ENCODE measurements at places on chromosomes 12 and 14.

GRCh38 chr14:26597071-26597588, 703 bp downstream of the NOVA1 start:
- no peak for DNase-seq

DNA sequence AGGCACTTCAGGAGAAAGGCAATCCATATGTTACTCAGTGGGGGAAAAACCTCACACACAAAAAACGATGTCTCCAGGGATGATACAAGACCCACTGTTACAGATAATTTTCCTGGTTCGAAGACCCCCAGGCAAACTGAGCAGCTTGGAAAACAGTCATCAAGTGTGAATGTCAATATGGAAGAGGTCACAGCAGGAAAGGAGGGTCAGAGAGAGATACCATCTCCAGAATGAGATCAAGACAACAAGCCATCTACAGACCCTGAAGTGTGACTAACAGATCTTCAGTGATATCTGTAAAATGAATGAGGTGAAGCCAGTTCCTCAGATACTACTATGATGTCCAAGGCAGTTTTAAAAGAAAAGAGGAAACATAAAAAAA, 28.6 kb downstream of the GNS start:
- DNase-seq, result no peak

GRCh38 chr14:20732477-20732876, 13.2 kb upstream of the EDDM3A start:
- DNase-seq, result no peak

GRCh38 chr14:99268810-99269707, 2.9 kb downstream of the BCL11B start:
- no peak for DNase-seq

- no peak for DNase-seq
Observed at GRCh38 chr12:65926119-65926908, 102.0 kb downstream of the HMGA2 start.

GRCh38 chr14:100067971-100068959, 3.0 kb downstream of the EVL start:
- DNase-seq, result peak; percentile 39

- no peak for DNase-seq
Observed at GRCh38 chr12:56086096-56086495, 6.1 kb downstream of the ERBB3 start.

- DNase-seq, result peak; percentile 20
Observed at GRCh38 chr12:56074396-56074795, 5.6 kb upstream of the ERBB3 start.

- DNase-seq, result peak; percentile 61
Observed at GRCh38 chr12:124109760-124110159, 136.7 kb downstream of the ZNF664 start.

GRCh38 chr12:24814379-24815113, 134.4 kb downstream of the BCAT1 start:
- DNase-seq, result no peak

DNA sequence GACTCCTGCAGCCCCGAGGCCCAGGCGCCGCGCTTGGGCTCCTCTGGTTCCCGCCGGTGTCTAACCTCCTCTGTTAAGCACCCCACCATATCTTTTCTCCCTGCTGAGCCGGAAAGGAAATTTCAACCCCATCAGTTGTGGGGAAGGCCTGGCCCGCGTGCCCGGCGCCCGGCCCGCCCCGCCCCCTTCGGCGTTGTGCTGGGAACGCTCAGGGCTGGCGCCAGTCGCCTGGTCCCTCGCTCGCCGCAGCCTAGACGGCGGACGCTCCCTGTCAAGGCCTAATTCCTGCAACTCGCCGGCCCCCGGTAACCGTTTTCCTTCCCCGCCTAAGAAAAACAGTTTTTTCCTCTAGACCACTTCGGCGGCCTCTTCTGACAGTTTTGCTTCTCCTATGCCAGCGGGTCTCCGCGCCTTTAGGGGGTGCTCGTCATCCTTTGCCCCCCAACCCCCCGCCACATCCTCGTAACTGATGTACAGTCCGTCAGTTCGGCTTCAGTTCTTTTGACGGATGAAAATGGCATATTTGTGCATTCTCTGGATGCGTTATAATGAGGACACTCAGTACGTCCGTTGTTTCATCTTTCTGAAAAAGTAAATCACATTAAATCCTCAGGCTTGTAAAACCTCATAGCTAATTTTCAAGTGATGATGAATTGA, 506 bp upstream of the NAP1L1 start:
- DNase-seq, result no peak

DNA sequence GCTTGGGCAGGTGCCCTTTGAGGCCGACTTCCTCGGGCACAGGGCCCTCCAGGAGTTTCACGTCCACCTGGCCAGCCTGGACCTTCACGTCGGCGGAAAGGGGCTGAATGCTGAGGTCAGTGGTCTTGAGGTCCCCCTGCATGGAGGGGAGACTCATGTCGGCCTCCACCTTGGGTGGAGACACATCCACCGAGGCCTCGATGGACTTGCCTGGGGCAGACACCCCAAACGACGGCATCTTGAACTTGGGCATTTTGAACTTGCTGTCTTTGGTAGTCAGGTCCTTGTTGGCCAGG, 24.0 kb downstream of the PLD4 start:
- no peak for DNase-seq

- DNase-seq, result no peak
Observed at GRCh38 chr14:20587489-20588154, at the start of gene RNASE11. Gene RNASE11, minus strand, starts transcription at chr14:20588001.

GRCh38 chr14:106790189-106791036, 1264.0 kb downstream of the TMEM121 start:
- DNase-seq, result no peak

DNA sequence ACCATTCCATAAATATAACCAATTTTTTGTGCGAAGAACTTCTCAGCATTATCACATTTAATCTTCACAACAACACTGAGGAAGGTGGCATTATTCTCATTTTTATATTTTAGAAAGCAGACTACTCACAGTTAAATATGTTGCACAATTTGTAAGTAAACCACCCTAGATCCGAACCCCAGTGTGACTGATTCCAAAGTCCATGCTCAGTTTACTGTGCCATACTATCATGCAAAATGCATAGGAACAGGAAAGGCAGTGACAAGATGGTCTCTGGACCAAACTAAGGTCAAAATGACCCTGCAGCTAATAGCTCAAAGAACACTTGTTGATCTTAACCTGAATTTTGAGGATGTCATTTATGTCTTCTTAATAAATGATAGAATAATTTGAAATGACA, 185.4 kb downstream of the GXYLT1 start:
- DNase-seq, result no peak

DNA sequence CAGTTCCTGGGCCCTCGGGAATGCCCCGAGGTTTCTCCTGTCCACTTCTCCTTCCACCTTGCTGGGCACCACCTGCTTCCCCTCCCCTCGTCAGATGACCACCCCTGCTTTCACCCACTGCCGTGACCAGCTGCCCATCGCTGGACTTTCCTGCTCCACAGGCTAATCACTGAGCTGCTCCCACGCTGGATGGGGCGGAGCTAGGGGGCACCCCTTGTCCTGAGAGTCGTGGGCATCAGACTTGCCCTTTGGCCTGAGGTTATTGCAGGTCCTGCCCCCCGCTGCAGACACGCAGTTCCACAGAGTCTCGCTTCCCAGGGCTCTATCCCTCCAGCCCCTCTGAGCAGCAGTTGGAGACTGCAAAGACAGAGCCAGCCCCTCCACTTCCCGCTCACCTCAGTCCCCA, 427 bp downstream of the SLC6A12 start:
- no peak for DNase-seq

DNA sequence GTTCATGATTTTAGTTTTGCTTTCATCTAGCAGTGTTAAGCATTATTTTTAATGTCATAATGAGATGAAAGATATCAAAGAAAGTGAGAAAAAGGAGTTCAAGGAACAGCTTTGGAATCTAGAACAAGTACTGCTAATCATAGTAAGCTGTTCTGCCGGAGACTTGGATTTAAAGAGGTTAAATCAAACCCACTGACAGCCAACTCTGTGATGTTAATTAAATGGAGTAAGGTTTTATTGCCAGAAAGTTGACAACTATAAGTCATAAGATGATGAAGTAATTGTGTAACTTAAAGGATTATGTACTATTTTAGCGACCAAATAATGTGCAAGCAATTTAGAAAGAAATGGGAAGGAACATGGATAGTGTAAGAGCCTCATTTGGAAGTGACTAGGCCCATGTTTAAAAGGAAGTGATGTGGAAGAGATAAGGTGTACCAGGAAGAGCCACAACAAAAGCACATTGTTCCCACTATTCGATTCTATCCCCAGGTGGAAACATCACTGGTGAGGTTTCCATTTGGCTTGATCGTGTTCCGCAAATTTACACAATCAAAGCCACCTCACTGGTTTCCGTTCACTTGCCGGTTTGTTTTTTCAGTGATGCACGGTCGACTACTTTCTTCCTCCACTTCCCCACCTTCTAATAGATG, 388.5 kb downstream of the PAWR start:
- DNase-seq, result no peak

- no peak for DNase-seq
Observed at GRCh38 chr14:23528555-23528954, 23.0 kb downstream of the ZFHX2 start.

DNA sequence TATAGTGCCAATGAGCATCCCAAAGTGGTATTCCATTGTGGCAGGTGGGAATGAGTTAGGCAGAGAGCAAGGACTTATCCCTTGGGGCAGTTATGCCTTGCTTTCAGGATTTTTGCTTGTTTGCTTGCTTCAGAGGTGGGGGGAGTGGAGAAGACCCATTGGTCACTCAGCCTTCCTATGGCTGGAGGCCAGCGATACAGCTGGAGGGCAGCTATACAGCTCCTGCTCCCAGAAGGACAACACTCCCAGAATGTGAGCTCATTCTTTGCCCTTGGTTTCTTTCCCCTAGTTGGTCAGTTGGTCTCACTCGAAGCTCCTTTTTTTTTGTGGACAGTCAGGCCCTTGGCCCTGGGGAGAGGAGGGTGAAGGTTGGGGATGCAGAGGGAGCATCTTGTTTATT, 14.5 kb downstream of the KRT83 start:
- DNase-seq, result no peak

GRCh38 chr12:66739266-66739665, 60.4 kb upstream of the GRIP1 start:
- DNase-seq, result no peak

DNA sequence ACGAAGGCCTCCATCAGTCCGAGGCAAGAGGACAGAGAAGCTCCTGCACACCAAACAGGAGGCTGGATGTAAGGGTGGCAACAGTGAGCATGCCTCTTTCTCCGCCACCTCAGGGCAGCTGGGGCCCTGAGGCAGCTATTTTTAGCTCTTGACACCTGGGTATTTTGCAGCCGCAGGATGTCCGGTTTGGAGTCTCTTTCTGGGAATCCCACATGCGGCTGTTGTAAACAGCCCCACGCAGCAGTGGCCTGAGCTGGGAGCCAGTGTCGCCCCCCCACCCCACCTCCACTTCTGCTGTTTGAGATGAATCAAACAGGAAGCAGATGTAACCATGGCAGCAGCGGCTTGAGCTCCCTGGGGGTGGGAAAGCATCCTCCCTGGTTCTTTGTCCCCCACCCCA, 11.7 kb downstream of the HDAC7 start:
- DNase-seq, result peak; percentile 65

GRCh38 chr14:94561656-94562010, 391 bp downstream of the SERPINA4 start:
- no peak for DNase-seq

- DNase-seq, result peak; percentile 51
Observed at GRCh38 chr12:26017484-26018211, 59.2 kb downstream of the RASSF8 start.

DNA sequence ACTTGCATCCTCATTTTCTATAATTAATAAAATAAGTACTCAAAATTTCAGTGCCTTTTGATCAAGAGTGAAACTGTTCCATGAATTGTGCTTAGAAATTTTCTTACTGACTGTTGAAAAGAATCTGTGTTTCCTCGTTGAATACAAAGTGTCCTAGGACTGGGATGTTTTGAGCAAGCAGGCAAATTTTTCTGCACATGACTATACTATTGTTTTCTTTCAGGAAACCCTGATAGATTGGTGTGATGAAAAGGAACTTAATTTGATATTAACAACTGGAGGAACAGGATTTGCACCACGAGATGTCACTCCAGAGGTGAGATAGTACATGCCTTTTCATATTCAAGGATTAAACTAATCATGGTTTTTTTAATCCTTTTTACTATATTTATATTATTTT, 316.3 kb downstream of the GPHN start:
- no peak for DNase-seq

GRCh38 chr12:32312049-32312670, 87.2 kb upstream of the FGD4 start:
- DNase-seq, result peak; percentile 73

- DNase-seq, result no peak
Observed at GRCh38 chr14:76463105-76463504, 87.2 kb downstream of the ESRRB start.

- peak; percentile 77 for DNase-seq
Observed at GRCh38 chr14:100076606-100077005, 11.4 kb downstream of the EVL start.

DNA sequence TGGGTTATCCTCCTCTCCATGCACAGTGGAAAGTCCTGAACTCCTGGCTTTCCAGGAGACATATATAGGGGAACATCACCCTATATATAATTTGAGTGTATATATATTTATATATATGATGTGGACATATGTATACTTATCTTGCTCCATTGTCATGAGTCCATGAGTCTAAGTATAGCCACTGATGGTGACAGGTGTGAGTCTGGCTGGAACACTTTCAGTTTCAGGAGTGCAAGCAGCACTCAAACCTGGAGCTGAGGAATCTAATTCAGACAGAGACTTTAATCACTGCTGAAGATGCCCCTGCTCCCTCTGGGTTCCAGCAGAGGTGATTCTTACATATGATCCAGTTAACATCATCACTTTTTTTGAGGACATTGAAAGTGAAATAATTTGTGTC, 4.4 kb downstream of the SSTR1 start:
- DNase-seq, result peak; percentile 31

GRCh38 chr12:128055567-128055966, 211.4 kb upstream of the TMEM132C start:
- DNase-seq, result no peak

DNA sequence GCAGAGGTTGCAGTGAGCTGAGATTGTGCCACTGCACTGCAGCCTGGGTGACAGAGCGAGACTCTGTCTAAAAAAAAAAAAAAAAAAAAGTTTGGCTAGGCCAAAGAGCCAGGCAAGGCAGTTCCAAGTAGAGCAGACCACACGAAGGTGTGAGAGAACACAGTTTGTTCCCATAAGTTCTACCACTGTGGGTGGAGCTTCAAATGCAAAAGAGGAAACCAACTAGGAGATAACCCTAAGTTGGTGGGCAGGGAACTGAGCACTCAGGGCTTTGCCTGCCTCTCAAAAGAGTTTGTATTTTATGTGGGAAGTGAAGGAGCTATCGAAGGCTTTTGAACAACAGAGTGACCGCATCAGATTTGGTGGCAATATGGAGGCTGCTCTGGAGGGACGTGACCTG, 15.1 kb downstream of the SOCS2 start:
- DNase-seq, result no peak

GRCh38 chr14:44027397-44027796, 479.7 kb downstream of the FSCB start:
- no peak for DNase-seq

DNA sequence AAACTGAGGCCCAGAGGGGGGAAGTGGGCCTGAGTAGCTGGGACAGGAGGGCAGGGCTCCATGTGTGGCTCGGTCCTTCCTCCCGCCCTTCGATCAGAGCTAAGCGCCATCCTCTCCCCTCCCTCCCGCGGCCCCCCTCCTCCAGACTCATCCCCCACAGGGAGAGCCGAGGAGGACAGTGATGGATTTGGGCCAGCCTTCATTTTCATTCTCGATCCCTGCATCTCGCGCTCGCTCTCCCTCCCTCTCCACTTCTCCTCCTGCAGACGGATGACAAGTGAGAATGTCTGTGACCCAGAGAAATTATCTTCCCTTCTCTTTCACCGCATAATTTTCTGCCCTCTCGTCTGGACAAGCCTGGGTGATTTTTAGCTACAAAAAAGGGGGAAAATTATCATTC, 183.3 kb downstream of the RBM19 start:
- DNase-seq, result no peak

- no peak for DNase-seq
Observed at GRCh38 chr12:54667945-54668344, 19.8 kb upstream of the DCD start.

Data from EH (cell line).